ENCODE measurements at places on chromosomes 12 and 14.

GRCh38 chr14:94029265-94029664, 3.1 kb downstream of the OTUB2 start:
- DNase-seq, result no peak

GRCh38 chr12:116695464-116695725, 42.5 kb downstream of the SPRING1 start:
- DNase-seq, result no peak

DNA sequence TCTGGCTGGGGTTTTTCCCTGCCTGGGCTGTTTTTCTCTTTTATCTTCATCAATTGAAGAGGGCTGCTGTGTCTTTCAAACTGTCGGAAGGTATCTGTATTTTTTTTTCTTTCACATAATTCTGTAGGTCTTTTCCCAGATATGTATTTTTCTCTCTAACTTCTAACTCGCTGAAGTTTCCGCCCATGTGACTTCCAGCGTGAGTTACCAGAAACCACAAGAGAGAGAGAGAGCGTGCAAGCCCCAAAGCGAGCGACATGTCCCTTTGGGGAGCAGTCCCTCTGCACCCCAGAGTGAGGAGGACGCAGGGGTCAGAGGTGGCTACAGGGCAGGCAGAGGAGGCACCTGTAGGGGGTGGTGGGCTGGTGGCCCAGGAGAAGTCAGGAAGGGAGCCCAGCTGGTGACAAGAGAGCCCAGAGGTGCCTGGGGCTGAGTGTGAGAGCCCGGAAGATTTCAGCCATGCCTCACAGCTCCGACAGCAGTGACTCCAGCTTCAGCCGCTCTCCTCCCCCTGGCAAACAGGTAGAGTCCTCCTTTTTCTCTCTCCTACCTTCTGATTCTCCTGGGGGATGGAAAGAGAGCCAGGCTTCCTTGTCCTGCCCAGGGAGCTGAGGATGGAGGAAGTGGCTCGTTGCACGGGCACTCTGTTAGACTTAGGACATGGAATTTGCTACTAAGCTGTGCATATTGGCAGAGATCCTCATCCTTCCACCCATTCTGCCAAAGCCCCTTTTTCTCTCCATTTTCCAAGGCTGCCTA, at the start of gene BATF:
Gene BATF, plus strand, starts transcription at position 246 of the 759 bp plus-strand sequence. Its CDS starts 214 bp downstream, at position 460.
- peak; percentile 47 for DNase-seq

DNA sequence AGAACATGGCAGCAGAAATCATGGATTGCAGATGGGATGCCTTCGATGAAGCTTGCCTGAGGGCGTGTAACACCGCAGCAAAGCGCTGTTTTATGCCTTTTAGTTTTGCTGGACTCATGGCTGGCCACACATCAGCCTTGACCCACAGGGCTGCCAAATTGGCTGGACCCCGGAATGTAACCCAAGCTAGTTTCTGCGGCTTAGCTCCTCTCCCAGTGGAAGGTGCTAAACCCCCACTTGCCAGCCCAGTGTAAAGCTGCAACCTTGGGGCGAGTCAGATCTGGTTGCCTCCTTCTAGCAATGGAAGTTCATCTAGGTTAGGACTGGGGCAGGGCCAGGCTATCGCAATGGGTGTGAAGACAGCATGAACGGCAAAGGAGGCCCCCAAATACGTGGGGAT, 38.3 kb downstream of the MEG3 start:
- no peak for DNase-seq

GRCh38 chr12:52243856-52244614, 11.0 kb downstream of the KRT7 start:
- DNase-seq, result peak; percentile 32

DNA sequence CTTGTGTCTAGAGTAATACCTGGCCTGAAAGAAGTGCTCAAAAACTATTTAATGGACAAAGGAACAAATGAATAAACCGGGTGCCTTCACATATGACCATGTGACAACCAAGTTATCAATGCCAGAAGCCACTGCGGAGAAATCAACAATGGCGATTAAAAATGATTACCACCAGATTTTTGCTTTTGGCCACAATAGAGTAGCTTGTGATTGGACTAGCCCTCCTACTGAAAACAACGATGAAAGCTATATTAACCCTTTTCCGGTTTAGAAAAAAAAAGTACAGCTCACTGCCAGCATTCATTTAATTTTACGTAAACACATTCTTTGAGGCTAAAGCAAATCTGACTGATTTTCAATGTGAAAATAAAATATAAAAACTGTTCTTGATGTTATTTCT, 41.6 kb upstream of the TTC7B start:
- DNase-seq, result no peak

- DNase-seq, result no peak
These were observed 32.8 kb downstream of the CCER1 start for GRCh38 chr12:90922145-90922627.

Data from stimulated activated CD4-positive, alpha-beta T cell treated with anti-CD3 and anti-CD28 coated beads, Interleukin-1b, Interleukin-23, amount 100 ng/mL, for 1 hour (primary cell).